ENCODE measurements at places on chromosomes 5 and 9. TPM values are rescaled to one million over a fixed set of nuclear protein-coding genes. Genes with fewer than 3 reads are reported as not detected.

DRD1 gene
- total RNA-seq: 0.10 TPM

CDO1 gene
- total RNA-seq: 9.2 TPM

KCTD16 gene
- 0.04 TPM for total RNA-seq

SELENOP gene
- 56.9 TPM for total RNA-seq

GRCh38 chr9:82665324-82665723 is 397.6 kb downstream of the RASEF start:
- no peak for DNase-seq

Data from H7 (cell line).